Amniotic stem cell (primary cell): ENCODE measurements at places on chromosomes 6 and 20.

DNA sequence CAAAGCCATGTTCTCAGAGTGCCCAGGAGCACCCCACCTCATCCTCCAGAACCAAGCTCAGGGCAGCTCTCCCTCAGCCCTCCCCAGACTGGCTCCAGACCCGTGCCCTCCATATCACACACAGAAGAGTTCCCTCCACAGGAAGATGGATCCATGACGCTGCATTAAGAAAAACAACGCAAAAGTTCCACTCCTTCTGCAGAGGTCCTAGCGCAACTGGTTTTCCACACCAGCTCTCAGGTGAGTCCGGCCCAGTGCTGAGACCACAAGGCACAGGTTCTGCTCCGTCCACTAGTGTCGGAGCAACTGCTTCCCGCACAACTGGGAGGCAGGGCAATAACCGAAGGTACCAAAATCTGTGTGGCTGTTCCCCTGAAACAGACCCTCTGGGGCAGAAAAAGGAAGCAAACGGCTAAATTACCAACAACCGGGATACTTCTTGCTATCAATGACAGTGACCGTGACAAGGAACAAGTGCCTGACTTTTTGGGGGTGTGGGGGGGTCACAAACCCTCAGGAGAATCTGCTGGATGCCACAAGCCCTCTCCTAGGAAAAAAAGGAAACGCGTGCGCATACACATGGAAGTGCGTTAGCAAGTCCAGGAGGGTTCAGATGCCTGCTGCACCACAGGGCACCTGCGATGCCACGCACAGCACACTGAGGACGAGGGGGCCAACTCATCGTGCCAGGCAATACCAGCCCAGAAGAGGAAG, 49.2 kb downstream of the MYH7B start:
- DNase-seq, result no peak

DNA sequence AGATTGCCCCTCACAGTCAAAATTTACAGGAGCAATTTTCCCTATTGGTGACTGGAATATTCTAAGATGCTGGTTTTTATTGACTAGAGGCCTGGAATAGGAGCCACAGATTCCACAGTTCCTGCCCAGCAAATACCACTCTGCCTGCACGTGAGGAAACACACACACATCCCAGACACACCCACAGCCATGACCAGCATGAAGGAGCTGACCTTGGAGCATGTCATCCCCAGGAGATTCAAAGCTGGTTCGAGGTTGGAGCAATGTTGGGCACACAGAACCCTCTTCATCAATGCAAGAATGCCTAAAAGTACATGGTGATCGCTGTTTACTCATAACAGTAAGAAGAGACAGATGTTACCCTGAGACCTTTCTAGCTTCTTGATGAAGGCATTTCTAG, 244.6 kb upstream of the FOXQ1 start:
- no peak for DNase-seq

DNA sequence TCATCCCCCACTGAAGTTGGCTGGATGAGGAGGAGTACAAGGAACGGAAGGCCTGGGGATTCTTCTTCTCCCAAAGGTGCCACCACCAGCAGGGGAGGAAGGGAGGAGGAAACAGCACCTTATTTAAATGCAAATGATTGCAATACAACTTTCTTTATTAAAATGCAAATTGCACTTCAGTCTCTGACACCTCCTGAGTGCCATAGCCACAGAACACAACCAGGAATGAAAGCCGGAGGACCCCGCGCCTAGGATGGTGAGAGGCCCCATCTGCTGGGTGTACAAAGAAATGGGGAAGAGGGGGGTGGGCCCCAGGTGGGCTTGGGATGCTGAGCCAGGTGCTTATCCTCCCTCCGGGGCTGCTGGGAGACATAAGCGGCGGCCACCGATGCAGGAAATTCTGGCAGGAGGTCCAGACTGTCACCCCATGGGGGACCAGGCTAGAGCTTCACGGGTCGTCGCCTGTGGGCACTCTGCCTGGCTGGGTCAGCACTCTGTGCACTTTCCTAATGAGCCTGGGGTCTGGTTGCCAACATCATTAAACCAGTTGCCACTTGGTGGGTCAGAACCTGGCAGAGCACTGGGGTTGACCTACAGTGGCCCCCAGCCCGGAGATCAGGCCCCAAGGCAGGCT, 154.2 kb upstream of the MLN start:
- DNase-seq, result no peak

DNA sequence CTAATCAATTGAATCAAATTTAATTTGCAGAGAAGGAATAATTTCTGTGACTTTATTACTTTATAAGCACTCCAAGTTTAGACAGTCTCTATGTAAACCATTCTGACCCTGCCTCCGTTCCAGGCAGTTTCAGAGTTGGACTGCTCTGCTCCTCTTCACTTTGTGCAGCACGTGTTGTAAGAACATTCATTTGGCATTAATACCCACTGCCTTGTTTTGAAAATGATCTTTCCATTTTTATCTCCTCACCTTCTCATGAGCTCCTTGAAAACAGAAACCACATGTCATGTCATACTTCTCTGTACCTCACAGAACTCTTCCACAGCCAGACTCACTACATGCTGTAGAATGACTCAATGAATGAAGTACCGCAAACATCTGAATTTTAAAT, 25.5 kb downstream of the SLC22A1 start:
- no peak for DNase-seq

GRCh38 chr20:53844259-53844658, 226.1 kb downstream of the BCAS1 start:
- DNase-seq, result no peak

DNA sequence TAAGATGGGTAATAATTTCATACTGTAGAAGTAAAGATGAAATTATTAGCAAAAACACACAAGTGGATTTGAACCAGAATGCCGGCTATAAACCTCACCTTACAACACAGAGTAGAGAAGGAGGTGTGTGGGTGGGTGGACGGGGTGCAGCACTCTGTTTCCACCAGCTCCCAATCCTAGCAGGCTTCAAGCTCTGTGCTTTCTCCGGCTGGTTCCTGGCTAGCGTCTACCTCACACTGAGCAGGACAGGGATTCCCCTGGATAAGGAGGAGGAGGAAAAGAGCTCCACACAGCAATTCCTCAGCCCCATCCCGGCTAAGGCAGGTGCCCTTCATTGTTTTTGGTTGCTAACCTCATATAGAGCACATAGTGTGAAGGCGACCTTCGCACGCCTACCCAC, 453.3 kb downstream of the C6orf118 start:
- no peak for DNase-seq

GRCh38 chr20:45823949-45824835, 2.9 kb downstream of the TNNC2 start:
- DNase-seq, result no peak

GRCh38 chr6:36947570-36948351, 6.8 kb upstream of the PI16 start:
- DNase-seq, result no peak

GRCh38 chr20:43448748-43449535, 8.8 kb upstream of the SRSF6 start:
- DNase-seq, result no peak
